ENCODE measurements at places on chromosomes 16 and 17. TPM values are rescaled to one million over a fixed set of nuclear protein-coding genes. Genes with fewer than 3 reads are reported as not detected.

The BCAR1 gene
- 130 TPM for total RNA-seq

The KRT33A gene
- not detected for total RNA-seq

The SYCE1L gene
- not detected for total RNA-seq

The CNTNAP4 gene
- not detected for total RNA-seq

The TPSG1 gene
- not detected for total RNA-seq

The CDH8 gene
- not detected for total RNA-seq

The OTOP3 gene
- not detected for total RNA-seq

The DECR2 gene
- total RNA-seq = 22.6 TPM

The PGAP6 gene
- 58.3 TPM for total RNA-seq

The KCNH6 gene
- not detected for total RNA-seq

The KRTAP16-1 gene
- not detected for total RNA-seq

The GGT6 gene
- not detected for total RNA-seq

The SNN gene
- 7.2 TPM for total RNA-seq

The SSTR5 gene
- total RNA-seq = not detected

The CYB5D1 gene
- 11.9 TPM for total RNA-seq

The RDM1 gene
- not detected for total RNA-seq

The TAX1BP3 gene
- 314 TPM for total RNA-seq

The RAMP2 gene
- total RNA-seq = 0.26 TPM

The SLC38A10 gene
- 93.2 TPM for total RNA-seq

The MIS12 gene
- 10.2 TPM for total RNA-seq

The LMF1 gene
- 10.9 TPM for total RNA-seq

The NUPR1 gene
- total RNA-seq = 49.7 TPM

The KRT40 gene
- total RNA-seq = not detected

The PITPNM3 gene
- total RNA-seq = 0.87 TPM

The PRSS33 gene
- not detected for total RNA-seq

The B4GALNT2 gene
- total RNA-seq = not detected

The ATXN7L3 gene
- total RNA-seq = 70.4 TPM

The NOTUM gene
- total RNA-seq = not detected

The ARMC7 gene
- 9.9 TPM for total RNA-seq

The PRR15L gene
- not detected for total RNA-seq

The RASL10B gene
- 5.0 TPM for total RNA-seq

The TMEM238L gene
- total RNA-seq = not detected

The TM4SF5 gene
- total RNA-seq = not detected

The AOC3 gene
- not detected for total RNA-seq

The MLYCD gene
- total RNA-seq = 2.0 TPM

The EVI2B gene
- 0.65 TPM for total RNA-seq

The TMC7 gene
- total RNA-seq = 0.46 TPM

The C16orf95 gene
- total RNA-seq = 8.5 TPM

Data from HFFc6 (cell line).